ENCODE measurements at places on chromosomes 12 and 14.

DNA sequence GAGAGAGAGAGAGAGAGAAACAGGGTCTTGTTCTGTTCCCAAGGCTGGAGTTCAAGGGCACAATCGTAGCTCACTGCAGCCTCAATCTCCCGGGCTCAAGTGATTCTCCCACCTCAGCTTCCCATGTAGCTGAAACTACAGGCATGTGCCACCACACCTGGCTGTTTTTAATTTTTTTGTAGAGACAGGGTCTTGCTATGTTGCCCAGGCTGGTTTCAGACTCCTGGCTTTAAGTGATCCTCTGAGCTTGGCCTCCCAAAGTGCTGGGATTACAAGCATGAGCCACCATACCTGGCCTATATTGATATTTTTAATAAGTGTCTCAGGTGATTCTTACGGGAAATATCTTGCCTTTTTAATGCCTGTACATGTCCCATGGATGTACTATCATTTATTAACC is 50.9 kb upstream of the STON2 start:
- DNase-seq: no peak

- no peak for DNase-seq
Measured at GRCh38 chr12:89185889-89186288, 166.4 kb downstream of the DUSP6 start.

DNA sequence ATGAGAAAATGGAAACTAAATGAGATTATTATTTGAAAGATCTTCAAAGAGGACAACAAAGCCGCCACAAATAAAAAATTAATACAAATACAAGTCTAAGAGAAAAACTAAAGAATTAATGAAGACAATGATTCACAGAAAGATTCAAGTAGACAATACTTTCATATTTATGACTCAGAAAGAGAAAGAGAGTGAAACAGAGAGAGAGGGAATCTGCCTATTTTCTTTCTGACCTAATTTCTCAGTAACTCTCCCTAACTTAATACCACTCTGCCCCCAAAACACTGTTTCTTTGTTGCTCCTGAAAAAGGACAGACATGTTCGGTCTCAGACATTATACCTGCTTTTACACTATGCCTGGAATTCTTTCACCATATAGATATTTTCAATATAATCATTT is 259.1 kb downstream of the SLC6A15 start:
- DNase-seq: no peak

GRCh38 chr14:50350975-50351374 is 38.9 kb downstream of the DMAC2L start:
- no peak for DNase-seq

DNA sequence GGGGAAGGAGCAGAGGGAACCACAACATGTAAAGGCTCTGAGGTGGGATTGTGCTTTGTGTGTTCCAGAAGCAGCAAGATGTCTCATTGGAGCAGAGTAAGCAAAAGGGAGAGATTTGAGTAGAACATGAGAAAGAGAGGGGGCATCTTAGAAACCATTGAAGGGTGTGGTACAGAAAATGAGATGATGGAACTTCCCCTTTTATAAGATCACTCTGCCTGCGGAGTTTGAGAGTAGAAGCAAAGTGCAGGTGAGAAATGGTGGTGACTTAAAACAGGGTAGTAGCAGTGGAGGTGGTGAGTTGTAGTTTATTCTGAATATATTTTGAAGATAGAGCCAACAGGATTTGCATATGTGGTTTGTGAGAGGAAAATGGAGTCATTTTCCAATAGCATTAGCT is 56.0 kb downstream of the FBXO34 start:
- no peak for DNase-seq
